ENCODE measurements at places on chromosomes 11 and 22. TPM values are rescaled to one million over a fixed set of nuclear protein-coding genes. Genes with fewer than 3 reads are reported as not detected.

DNA sequence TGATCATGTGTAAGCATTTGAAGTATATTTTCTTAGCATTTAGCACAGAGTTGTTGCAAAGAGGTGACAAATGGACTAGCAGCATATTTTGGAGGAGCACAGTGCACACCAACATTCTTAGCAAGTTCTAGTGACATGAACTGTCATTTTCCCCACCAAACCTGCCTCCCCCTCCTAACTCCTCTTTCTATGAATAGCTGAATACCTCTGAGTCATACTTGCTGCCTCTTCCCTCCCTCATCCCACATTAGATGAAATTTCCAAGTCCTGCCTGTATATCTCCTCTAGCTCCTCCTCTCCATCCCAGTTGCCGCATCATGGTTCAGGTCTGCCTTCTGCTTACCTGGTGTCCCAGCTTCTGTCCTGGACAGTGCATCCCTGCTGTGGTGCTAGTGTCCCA is 7.2 kb downstream of the OSBP2 start:
- DNase-seq: no peak

- DNase-seq: no peak
Measured at GRCh38 chr22:37663521-37664140, 5.1 kb downstream of the PDXP start.

DNA sequence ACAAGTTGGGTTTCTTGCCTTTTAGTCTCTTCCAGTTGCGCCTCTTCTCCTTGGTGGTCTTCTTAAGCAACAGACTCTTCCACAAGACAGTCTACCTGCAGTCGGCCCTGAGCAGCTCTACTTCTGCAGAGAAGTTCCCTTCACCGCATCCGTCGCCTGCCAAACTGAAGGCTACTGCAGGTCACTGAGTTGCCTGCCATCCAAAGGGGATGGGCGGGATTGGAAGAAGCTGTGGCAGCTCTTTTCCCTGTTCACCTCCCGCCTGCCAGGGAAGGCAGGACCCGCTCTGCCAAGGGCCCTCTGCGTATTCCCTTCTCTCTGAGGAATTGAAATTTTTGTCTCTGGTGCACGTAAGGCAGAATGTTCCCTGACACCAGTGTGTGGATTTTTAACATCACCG is 9.2 kb upstream of the STT3A start:
- no peak for DNase-seq

ZP1 gene
- total RNA-seq: 0.17 TPM

MMP1 gene
- total RNA-seq: 0.79 TPM

CALCA gene
- not detected for total RNA-seq

Data from left colon (tissue), 2 donors.